A673 (cell line): ENCODE measurements at places on chromosomes 2 and 18. TPM values are rescaled to one million over a fixed set of nuclear protein-coding genes. Genes with fewer than 3 reads are reported as not detected.

ACYP2 gene
- total RNA-seq = 6.0 and 10.1 TPM in 2 replicates

TRABD2A gene
- total RNA-seq = 0.46 and 0.67 TPM in 2 replicates

RESP18 gene
- not detected in 2 replicates for total RNA-seq

RNU2-63P gene
- total RNA-seq = 10.9 and 11.4 TPM in 2 replicates

CHRNA1 gene
- total RNA-seq = not detected in 2 replicates

VPS54 gene
- 19.1 and 20.6 TPM in 2 replicates for total RNA-seq

PJVK gene
- total RNA-seq = 1.9 and 2.3 TPM in 2 replicates

EPHA4 gene
- total RNA-seq = 34.4 and 39.5 TPM in 2 replicates

DNA sequence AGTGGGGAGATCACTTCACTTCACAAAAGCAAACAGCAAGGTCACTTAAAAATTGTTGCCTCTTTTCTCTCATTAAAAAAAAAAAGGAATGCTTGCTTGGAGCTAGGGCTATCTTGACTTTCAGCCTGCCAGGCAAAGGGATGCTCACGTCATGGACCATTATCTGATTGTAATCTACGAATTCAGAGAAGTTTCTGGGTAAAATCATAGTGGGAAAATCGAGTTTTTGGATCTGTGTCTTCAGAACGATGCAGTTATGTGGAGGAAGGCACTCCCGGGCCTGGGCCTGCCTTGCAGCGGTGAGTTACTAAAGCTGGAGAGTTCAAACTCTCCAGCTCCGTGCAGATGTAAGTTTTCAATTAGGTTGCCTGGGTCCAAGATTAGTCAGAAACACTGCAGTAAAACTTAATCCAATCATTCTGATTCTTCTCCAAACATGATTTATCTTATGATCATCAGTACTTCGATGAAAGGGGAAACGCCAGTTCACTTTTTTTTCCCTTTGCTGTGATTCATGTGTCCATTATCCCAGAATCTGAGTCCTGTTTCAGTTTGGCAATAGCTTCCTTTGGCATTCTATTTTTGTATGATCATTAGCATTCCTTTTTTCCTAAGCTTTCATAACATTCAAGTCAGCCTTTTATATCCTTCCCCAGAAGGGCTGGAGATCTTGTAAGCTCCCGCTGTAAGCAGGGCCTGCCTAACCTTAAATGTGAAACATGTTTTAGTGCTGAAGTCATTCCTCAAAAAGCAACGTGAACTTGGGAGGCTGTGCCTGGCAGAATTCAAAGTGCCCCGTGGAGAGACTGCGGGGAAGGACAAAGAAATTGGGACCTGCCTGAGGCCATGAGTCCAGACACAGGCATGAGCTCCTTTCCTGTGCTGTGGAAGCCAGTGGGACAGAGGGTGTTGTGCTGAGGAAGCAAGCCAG, 119.3 kb upstream of the TWIST2 start:
- DNase-seq = peak; percentile 72

GRCh38 chr2:168584911-168585310, 128.8 kb downstream of the CERS6 start:
- DNase-seq = no peak

DNA sequence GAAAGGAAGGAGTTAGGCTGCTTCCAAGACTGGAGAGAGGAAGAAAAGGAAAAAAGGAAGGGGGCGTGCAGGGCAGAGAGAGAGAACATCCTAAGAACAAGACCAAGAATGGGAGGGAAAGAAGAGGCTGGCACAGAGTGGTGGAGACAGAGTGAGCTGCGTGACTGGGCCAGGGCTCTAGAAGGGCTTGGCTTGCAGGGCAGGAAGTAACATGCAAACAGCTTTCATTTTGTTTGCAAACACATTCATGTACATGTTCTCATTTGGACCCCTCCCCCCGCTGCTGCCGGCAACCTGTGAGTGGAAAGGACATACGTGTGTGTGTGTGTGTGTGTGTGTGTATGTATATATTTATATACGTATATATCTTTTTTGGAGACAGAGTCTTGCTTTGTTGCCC, 46.8 kb upstream of the DNMT3A start:
- DNase-seq = no peak

- DNase-seq = no peak
These were observed 164.4 kb downstream of the TNS1 start for GRCh38 chr2:217838409-217838831.

- DNase-seq = no peak
These were observed 1131.2 kb downstream of the TSN start for GRCh38 chr2:122886479-122887145.

DNA sequence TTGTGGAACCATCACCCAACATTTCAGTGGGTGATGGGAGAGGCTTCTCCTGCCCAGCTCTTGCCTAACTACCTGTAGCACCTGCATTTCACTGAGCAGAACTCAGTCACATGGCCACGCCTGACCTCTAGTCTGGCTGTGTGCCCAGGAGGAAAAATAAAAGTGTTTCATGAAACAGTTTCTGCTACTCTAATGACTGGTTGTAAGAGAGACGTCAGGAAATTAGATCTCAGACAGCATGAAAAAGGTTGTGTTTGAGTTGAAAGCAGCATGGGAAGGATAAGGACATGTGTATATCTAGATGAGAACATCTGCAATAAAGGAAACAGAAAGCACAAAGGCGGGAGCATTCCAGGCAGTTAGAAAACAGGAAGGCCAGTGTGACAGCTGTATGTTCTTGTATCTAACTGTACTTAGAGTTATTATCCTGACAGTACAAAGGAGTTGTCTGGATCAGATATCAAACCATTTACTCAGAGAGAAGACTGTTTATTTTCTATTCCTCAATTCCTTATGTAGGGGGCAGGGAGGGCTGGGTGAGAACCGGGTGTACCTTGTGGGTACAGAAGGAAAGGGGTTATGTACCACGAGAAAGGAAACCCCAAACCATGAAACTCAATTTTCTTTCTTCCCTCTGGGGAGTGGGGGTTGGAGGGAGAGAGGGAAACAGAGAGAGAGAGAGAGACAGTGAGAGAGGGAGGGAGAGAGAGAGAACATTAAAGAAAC, 307.4 kb upstream of the VWC2L start:
- no peak for DNase-seq

GRCh38 chr18:79393181-79393634, 2.5 kb upstream of the NFATC1 start:
- DNase-seq = no peak

- DNase-seq = no peak
These were observed 245.4 kb downstream of the PTPRM start for GRCh38 chr18:7812431-7813063.

- DNase-seq = no peak
These were observed 879.5 kb downstream of the TRIB2 start for GRCh38 chr2:13596233-13596632.

GRCh38 chr2:133097666-133098065, 427.7 kb upstream of the LYPD1 start:
- DNase-seq = no peak

DNA sequence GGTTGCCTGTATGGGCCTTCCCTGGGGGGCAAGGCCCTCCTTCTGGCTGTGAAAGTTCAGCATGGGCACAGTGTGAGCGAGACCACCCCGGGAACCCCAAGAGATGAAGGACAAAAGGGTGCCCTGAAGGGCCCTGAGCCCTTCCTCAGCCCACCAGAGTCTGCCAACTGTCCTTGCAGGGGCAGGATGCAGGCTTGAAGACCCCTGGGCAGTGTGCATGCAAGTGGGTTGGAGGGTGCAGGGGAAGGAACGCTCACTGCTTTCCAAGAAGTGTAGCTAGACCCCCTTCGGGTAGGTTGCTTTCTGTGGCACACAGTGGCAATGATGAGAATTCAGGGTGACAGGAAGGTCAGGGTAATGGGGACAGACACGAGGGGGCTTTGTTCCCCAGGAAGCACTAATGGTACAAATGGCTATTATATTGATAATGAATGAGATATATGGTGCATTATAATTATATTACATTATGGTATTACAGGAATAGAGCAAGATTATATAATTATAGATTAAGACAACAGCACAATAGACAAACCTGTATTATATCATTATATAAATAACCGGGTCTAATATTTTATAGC, 228.7 kb downstream of the ATAD2B start:
- DNase-seq = no peak

- DNase-seq = no peak
These were observed 97.4 kb upstream of the UBE2E3 start for GRCh38 chr2:180882959-180883358.
